ENCODE measurements at places on chromosomes 6 and 20.

DNA sequence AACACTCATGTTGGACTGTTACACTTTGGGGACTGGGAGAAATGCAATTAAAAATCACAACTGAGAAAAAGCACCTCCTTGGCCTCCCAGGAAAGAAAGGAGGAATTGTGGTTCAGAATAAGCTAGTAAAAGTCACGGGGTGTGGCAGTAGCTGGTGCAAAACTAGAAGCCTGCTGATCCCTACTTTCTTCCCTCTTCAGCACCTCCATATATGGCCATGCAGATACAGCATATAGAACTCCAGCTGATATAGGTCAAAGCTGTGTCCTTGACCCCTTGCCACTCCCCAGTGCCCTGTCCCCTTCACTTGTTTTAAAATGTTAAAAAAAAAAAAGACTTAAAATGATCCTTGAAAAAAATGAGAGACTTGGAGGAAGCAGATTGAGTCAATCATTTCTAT is 5.5 kb upstream of the FLRT3 start:
- no peak for DNase-seq

GRCh38 chr20:63966944-63967322 is 2.8 kb downstream of the ZNF512B start:
- DNase-seq, result no peak

- peak; percentile 52 for DNase-seq
These were observed 681 bp downstream of the DIDO1 start for GRCh38 chr20:62925420-62926228.

DNA sequence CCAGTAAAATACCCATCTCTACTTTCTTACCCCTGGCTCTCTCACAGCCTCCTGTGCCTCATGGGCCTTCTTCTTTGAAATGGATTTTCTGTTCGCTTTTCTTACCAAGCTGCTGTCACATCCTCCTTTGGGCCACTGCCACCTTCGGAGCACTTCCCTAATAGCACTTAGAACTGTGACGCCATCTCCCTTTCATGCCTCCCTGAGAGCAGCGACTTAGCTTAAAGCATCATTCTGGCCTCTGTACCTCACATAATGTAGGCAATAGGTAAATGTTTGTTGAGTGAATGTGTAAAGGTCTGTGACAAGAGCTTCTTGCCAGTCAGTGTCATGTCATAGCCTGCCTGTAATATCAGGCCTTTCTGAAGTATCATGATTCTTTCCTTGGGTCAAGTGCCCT is 78.8 kb downstream of the ADGRG6 start:
- no peak for DNase-seq

- DNase-seq, result no peak
These were observed 4.1 kb upstream of the EFHC1 start for GRCh38 chr6:52415917-52416628.

GRCh38 chr6:108875161-108875555 is 26.9 kb downstream of the ARMC2 start:
- DNase-seq, result no peak

DNA sequence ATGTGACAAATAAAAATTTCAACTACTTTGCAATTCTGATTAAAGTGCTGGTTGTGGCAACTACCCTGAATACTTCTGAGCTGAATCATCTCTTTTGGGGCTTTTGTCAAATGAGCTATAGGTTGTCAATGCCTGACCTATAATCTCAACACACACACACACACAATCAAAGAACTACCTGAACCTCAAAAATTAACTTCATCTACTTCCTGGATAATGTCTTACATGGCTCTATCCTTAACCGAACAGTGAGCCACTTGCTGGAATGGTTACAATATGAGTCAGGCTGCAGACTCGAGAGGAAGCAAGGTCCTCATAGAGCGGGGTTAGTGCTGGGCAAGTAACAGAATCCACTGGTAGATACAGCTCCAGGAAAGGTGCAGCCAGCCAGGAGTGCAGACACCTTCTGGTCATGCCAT is 70.6 kb upstream of the DST start:
- no peak for DNase-seq

- DNase-seq, result no peak
These were observed 23.2 kb upstream of the AKIRIN2 start for GRCh38 chr6:87724983-87725811.

- no peak for DNase-seq
These were observed 5.2 kb downstream of the VWA7 start for GRCh38 chr6:31771992-31772358.

DNA sequence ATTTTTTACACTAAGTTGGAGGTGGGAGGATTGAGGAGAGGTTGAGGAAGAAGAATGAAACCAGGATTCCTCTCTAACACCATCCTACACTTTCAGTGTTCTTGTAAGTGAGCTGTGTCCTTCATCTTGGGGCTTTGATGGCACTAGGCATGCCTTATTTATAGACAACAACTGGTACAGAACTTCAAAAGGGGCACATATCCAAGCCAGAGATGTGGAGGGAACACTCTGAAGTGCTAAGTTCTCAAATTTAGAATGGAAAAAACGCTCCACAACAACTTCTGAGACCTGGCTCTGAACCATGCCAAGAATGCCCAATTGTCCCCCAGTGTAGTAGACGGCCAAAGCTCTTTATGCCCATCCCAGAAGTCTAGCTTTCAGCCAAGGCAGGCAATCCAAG is 16.2 kb upstream of the PKHD1 start:
- no peak for DNase-seq

- no peak for DNase-seq
These were observed 32.9 kb downstream of the TRIM38 start for GRCh38 chr6:25995507-25995906.

DNA sequence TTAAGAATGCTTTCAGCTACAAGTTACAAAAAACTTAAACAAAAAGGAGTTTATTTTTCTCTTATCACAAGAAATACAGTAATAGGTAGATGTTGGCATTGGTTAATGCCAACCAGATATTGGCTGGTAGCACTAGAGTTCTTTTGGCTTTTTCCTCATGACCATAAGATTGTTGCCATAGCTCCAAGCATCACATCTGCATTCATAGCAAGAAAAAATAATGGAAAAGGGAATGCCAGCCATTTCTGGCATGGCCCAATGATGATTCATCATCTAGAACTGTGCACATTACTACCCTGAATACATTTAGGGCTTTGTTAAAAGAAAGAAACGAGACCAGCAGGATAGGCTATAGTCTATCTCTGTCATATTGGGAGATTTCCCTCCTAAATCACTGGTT is 20.8 kb upstream of the SIRT5 start:
- no peak for DNase-seq

DNA sequence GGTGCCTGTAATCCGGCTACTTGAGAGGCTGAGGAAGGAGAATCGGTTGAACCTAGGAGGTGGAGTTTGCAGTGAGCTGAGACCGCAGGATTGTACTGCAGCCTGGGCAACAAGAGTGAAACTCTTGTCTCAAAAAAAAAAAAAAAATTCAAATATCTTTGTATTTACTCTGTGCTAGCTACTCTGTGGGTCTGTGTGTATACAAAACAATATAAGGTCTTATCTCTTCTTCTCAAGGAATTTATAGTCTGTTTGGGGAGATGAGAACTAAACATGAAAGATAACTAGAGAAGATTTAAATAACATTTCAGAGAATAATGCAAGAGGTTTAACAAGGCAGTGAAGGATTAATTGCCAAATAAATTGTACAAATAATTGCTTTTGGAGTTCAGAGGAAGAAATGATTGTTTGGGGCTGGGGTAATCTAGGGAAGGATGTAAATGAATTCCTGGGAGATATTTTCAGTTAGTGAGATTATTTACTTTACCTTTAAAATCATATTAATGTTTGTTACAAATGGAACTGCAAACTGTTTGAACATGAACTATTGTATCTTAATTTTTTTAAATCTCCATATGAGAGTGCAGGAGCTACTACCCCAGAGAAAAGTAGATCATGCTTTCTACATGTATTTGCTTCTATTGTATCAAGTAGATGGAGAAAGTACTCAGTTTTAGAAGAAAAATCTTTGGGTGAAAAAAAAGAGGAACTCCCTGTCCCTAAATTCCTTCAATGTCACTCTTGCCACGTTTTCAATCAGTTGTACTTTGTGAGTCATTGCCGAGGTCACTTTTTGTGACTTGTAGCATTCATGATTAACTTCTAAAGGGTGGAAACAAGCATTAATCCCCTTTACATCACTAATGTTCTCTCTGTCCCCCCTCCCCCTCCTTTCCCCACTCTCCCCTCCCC is 39.0 kb downstream of the NCOA3 start:
- DNase-seq, result no peak

DNA sequence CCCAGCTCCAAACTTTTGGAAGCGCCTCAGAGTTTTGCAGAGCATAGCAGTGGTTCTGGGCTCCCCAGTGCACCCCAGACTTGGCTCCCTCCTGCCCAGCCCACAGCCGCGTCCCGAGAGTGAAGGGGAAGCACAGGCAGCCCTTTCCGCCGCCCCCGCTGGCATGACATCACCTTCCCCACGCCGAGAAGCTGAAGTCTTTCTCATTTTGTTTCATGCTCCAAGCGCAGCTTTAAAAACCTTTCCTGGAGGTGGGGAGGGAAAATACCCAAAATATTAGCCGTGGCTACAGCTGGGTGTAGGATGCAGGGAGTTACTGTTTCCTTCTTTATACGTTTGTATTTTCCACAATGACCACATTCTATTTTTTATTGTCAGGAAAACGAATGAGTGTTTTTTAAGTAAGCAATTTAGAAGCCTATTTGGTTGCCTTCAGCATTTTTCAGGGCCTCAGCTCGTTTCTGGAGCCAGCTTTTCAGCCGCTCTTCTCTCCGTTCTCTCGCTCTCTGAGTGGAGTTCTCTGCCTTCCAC is 72.9 kb downstream of the SNX5 start:
- DNase-seq, result no peak

Data from CD8-positive, alpha-beta memory T cell (primary cell).